KG1 (cell line): ENCODE measurements at places on chromosomes 6 and 20.

- peak; percentile 4 for DNase-seq
Measured at GRCh38 chr6:40640599-40641227, 53.5 kb upstream of the LRFN2 start.

DNA sequence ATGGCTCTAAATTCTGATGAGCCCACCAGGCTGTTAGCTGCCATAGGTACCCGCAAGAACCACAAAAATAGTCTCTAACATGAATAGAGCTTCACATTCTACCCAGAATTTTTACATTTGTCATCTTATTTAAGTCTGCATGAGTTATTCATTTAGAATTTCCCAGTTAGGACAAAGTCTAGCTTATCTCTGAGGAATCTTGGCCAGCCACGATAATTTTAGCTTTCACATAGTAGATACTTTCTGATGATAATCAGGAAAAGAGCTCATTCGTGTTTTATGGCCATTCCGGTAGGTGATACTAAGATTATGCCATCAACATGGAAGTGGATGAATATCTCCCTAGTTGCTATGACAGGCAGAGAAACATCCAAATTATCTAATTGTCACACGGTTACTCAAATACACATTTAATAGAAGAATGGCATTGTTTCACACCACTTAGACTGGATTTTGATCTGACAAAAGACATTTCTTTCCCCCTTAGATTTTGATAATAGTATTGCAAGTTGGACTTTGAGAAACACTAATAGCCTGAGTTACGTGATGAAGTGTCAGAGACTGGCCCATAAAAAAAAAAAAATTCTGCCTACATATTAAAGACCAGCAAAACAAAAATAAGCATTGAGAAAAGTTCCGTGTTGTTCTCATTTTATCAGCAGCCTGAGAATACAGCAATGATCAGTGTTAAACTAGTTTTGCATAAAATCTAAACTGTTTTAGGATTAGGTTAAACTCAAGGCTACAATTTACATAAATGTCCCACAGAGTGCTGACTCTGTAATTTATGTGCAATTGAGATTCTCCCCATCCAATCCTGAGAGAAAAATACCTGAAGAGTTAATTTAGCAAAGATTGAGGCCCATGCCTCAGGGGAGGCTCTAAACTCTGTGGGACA is 397.5 kb upstream of the ARID1B start:
- DNase-seq = no peak

GRCh38 chr6:43143235-43144128 is 27.6 kb upstream of the SRF start:
- peak; percentile 38 for DNase-seq

DNA sequence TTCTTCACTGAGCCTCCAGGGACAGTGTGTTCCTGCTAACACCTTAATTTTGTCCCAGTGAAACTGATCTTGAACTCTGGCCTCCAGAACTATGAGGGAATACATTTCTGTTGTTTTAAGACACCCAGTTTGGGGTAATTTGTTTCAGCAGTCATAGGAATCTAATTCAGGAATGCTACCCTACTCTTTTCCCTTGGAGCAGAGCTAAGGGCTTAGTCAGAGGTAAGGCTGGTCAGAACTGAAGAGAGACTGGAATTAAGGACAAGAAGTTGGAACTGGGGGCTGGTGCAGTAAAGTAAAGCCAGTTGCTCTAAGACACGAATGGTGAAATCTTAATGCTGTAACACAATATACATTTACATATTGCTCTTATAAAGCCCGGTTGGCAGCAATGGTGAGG is 809.7 kb downstream of the MAFB start:
- no peak for DNase-seq

DNA sequence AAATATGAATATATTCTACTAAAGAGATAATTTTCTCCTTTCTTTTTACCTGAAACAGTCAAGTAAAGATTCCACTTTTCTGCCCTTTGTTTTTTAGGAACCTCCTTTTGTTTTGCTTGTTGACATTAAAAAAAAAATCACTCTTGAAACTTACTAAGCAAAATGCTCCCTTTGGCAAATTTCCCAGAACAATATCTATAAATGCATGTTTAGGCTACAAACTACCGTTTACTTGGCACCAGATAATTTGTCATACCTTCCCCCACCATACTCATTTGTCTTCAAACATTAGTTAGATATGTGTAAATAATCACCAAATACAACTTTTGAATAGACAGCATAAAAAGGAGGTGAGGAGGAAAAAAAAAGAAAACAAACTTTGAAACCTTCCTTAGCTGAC is 604.7 kb downstream of the RFPL4B start:
- DNase-seq = no peak

DNA sequence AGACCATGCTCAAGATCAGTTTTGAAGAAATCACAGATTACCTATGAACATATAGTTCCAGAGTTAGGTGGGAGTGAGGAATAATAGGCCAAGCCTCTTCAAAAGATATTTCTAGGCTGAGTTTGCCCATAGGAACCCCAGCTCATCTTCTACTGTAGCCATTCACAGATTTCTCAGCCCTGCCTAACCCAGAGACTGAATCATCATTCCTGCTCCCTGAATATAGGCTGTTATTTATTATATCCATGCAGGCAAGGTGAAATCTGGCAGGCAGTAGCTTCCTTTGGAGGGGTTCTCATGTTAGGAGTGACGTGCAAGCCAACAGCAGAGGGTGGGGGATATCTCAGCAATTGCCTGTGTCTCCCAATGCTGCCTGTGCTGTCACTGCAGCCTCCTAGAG is 25.6 kb upstream of the ADGRF4 start:
- DNase-seq = no peak

DNA sequence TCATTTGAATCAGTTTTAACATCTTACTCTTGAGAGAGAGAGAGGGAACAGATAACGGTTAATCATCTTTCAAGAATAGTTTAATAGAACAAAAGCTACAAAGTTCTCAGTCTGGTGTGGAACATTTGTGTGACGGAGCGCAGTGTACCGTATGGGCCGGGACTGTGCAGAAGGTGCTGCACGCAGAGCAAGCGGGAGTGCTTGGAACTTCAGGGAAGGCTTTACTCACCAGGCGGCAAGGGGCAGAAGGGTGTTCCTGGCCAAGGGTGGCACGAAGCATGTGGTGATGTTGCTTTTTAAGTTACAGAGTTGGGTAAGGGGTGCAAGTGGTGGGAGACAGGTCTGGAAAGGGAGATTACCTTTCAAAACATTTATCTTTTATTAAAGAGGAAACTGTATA is 95.7 kb downstream of the TULP4 start:
- DNase-seq = no peak

- DNase-seq = no peak
Measured at GRCh38 chr6:57209030-57209429, 13.1 kb downstream of the RAB23 start.

GRCh38 chr6:16148498-16148897 is 19.6 kb downstream of the MYLIP start:
- DNase-seq = no peak

GRCh38 chr6:163679753-163680152 is 265.2 kb downstream of the QKI start:
- DNase-seq = no peak

- no peak for DNase-seq
Measured at GRCh38 chr20:33602826-33603590, 59.1 kb upstream of the C20orf144 start.

- no peak for DNase-seq
Measured at GRCh38 chr20:45377269-45377668, 856 bp downstream of the TP53TG5 start.

- peak; percentile 2 for DNase-seq
Measured at GRCh38 chr6:16277101-16277981, 39.0 kb downstream of the GMPR start.
